ENCODE measurements at places on chromosomes 6 and 20. TPM values are rescaled to one million over a fixed set of nuclear protein-coding genes. Genes with fewer than 3 reads are reported as not detected.

NOP56 gene
- 153 TPM for total RNA-seq

DNA sequence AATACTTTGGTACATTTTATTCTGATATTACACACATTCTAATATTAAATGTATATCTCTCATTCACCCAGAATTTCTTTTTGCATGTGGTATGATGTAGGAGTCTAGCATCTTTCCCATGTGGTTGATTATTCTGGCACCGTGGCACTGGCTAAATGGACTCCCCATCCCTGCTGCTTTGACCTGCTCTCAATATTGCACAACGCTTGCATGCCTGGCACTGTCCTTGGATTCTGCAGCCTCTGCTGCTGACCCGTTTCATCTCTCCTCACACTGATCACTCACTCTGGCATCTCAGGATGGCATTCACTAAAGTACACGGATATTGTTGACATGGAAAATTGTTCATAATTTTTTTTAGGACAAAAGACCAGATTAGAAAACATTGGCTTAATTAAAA lies 11.5 kb upstream of the DACT2 start:
- H3K27me3 ChIP-seq = no peaks in the 10 kb centered on the region
- peaks cover 6% of the 10 kb centered on the region for H3K4me1 ChIP-seq
- no peak overlapping the region for H3K4me3 ChIP-seq
- H3K27ac ChIP-seq = no peak overlapping the region
- H3K36me3 ChIP-seq = no peaks in the 10 kb centered on the region

DNA sequence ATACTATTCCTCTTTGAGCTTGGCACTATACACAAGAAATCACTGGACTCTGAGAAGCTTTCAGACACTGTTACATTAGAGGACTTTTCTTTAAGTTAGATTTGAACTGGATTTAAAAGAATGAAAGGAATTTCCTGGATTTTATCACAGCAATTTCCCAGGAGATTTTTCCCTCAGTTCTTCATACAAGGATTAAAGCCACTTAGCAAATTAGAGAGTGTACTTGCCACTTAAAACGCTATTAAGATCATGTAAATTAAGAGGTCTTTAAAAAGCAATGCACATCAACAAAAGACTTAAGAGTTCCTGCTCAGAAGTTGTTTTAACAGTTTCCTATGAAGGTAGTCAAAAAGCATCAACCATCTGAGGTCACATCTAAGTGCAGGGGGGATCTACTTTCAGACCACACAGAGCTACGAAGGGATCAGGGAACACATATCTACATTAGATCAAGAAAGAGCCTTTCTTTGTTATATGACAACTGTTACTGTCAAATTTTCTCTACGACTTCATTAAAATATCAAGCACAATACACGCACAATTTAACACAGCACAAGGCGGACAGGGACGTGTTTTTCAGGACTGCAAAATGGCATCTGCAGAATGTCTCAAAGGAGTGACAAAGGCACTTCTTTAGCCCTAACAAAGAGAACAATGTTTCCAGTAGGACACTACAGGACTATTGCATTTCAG lies 65.8 kb downstream of the EPB41L2 start:
- peaks cover 2% of the 10 kb centered on the region for H3K4me1 ChIP-seq
- no peak for DNase-seq
- no peaks in the 10 kb centered on the region for H3K27me3 ChIP-seq
- no peak overlapping the region for H3K27ac ChIP-seq

GRCh38 chr6:132919045-132919860 lies 104.9 kb downstream of the RPS12 start:
- DNase-seq = no peak
- no peaks in the 10 kb centered on the region for H3K27me3 ChIP-seq
- no peaks in the 10 kb centered on the region for H3K36me3 ChIP-seq
- no peaks in the 10 kb centered on the region for H3K4me1 ChIP-seq
- no peak overlapping the region for H3K4me3 ChIP-seq

DNA sequence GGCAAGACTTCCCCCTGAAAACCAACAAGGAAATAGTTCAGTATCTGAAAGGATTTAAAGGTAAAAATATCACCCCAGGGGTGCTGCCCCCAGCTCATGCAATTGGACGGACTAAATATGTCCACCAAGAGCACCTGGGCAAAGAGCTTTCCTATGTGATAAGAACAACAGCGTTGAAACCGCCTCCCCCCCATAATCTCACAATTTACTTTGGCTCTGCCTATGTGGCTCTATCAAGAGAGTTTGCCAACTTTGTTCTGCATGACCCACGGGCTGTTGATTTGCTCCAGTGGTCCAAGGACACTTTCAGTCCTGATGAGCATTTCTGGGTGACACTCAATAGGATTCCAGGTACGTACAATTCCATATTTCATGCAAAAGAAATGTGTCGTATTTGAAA lies 35.8 kb downstream of the GCNT2 start:
- no peak for DNase-seq
- H3K4me3 ChIP-seq = no peak overlapping the region
- H3K27ac ChIP-seq = no peak overlapping the region
- no peaks in the 10 kb centered on the region for H3K27me3 ChIP-seq
- H3K4me1 ChIP-seq = peaks cover 70% of the 10 kb centered on the region

DNA sequence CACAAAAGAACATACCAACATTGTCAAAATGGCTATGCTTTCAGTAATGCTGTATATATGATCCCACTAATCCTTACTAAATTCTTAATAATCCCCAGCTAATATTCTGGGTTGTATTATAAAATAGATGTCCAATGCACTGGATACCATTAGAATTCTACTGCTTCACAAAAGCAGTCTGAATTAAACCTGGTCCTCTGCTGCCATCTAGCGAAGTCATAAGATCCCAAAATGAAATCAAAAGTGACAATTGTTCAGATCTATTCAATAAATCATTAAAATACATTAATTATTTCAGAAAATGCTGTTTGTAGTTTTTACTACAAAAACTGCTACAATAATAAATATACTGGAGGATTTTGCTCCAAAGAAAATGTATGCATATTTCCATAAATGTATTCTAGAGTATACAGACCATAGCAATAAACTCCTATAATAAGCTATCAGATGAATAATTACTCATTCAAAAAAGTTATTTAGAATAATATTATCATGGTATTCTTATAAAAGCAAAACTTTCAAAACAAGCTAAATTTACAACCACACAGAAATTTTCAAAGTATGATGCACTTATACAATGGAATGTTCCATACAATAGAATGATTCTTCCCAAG lies 92.6 kb downstream of the RNGTT start:
- no peaks in the 10 kb centered on the region for H3K4me1 ChIP-seq
- H3K27ac ChIP-seq = no peak overlapping the region
- H3K36me3 ChIP-seq = no peaks in the 10 kb centered on the region
- no peak overlapping the region for H3K4me3 ChIP-seq

GRCh38 chr6:34512738-34513115 lies 43.4 kb downstream of the SPDEF start:
- H3K27ac ChIP-seq = no peak overlapping the region
- H3K4me1 ChIP-seq = no peaks in the 10 kb centered on the region
- DNase-seq = no peak
- no peak overlapping the region for H3K4me3 ChIP-seq

WFDC5 gene
- total RNA-seq = 3.1 TPM

GRCh38 chr6:116248577-116248976 lies 5.3 kb downstream of the TSPYL4 start:
- DNase-seq = no peak
- no peak overlapping the region for H3K4me3 ChIP-seq
- no peaks in the 10 kb centered on the region for H3K27me3 ChIP-seq
- no peaks in the 10 kb centered on the region for H3K36me3 ChIP-seq

C2 gene
- total RNA-seq = 15.2 TPM

GRCh38 chr6:138817799-138818198 lies 21.9 kb downstream of the ECT2L start:
- no peaks in the 10 kb centered on the region for H3K36me3 ChIP-seq
- DNase-seq = no peak
- H3K27ac ChIP-seq = peak overlapping the region; percentile 90
- peaks cover 12% of the 10 kb centered on the region for H3K4me1 ChIP-seq

CD93 gene
- total RNA-seq = 6.9 TPM

SLCO4A1 gene
- 22.1 TPM for total RNA-seq

DNA sequence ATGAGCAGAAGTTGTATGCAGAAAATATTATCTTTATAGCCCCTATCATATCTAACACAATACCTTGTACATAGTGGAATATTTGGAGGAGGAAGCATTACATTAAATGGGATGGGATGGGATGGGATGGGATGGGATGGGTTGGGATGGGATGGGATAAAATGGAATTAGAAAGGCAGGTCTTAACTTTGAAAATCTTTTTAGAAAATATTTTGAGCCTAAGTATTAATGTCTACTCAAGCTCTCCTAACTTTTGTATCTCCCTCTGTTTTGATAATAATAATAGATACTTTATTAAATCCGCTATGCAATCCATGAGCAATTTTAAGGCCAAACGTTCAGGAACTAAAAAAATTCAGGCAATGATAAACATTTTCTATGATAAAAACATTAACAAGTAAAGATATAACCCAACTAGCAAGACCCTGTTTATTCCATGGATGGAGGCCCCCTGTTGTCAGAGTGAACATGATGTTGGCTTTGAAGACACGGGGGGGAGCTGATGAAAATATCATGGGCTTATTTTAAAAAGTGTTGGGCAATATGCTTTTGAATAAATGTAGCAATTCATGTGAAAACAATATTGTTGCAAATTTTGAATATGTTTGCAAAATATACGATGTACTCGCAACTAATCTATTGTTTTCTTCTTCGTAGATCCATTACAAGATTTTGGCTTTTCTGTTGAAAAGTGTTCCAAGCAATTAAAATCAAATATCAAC lies 35.9 kb downstream of the LY86 start:
- H3K27ac ChIP-seq = no peak overlapping the region
- H3K27me3 ChIP-seq = no peaks in the 10 kb centered on the region
- H3K4me1 ChIP-seq = no peaks in the 10 kb centered on the region
- H3K36me3 ChIP-seq = no peaks in the 10 kb centered on the region
- DNase-seq = no peak
- H3K4me3 ChIP-seq = no peak overlapping the region

GRCh38 chr20:59253779-59254319 lies 46.6 kb upstream of the EDN3 start:
- H3K36me3 ChIP-seq = no peaks in the 10 kb centered on the region
- no peaks in the 10 kb centered on the region for H3K4me1 ChIP-seq
- H3K27ac ChIP-seq = no peak overlapping the region
- H3K27me3 ChIP-seq = no peaks in the 10 kb centered on the region
- H3K4me3 ChIP-seq = no peak overlapping the region
- no peak for DNase-seq

GRCh38 chr6:90913266-90913960 lies 326.5 kb upstream of the MAP3K7 start:
- H3K4me1 ChIP-seq = peaks cover 3% of the 10 kb centered on the region
- no peak overlapping the region for H3K27ac ChIP-seq
- no peak for DNase-seq
- no peak overlapping the region for H3K4me3 ChIP-seq

NKX2-2 gene
- total RNA-seq = not detected

FAM8A1 gene
- total RNA-seq = 19.5 TPM

DNA sequence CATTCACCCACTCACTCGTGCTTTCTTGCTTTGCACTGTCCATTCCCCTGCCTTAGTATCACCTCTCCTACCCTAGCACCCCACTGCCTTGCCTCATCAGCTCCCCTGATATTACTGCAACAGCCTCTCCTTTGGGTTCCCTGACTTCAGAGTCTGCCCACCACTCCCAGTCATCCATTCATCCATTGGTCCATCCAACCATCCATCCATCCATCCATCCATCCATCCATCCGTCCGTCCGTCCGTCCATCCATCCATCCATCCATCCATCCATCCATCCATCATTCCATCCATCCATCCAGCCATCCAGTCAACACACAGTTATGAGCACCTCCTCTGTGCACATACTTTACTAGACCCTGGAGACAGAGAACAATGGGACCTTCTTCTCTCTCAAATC lies 22.9 kb upstream of the FAM83D start:
- H3K4me1 ChIP-seq = no peaks in the 10 kb centered on the region
- H3K27me3 ChIP-seq = no peaks in the 10 kb centered on the region
- H3K27ac ChIP-seq = no peak overlapping the region
- no peaks in the 10 kb centered on the region for H3K36me3 ChIP-seq

DNA sequence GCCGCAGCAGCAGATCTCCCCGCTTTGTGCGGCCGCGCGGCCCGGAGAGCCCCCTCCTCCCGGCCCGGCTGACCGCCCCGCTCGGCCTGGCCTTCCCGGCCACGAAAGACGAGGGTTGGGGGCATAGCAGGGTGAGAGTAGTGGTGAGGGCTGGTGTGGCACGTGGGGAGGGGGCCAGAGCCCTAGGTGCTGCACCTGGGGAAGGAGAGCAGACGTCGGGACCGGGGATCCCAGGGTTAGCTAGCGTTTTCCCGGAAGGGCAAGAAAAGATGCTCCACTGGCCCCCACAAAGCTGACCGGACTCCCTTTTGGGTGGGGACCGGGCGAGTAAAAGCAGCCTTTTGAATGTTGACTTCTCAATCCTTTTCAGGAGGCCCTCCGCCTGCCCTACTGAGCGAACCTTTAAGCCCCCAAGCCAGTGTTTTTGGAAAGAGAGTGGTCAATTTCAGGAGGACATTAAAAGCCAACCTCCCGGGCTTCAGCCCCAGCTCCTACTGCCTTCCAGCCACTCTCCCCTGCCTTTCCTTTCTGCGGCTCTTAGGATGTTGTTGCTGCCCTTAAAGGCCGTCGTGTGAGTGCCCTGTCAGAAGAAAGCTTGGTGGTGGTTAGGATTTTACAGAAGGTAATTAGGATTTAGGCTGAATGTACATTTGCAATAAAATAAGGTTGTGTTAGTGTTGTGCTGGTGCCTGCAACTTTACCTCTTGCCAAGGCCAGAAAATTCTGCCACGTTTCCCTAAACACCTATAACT lies 648 bp upstream of the BACH2 start:
- peak overlapping the region; percentile 93 for H3K27ac ChIP-seq
- peaks cover 33% of the 10 kb centered on the region for H3K27me3 ChIP-seq
- no peaks in the 10 kb centered on the region for H3K36me3 ChIP-seq
- no peak for DNase-seq

DAAM2 gene
- 55.9 TPM for total RNA-seq

TRERF1 gene
- total RNA-seq = 10.1 TPM

DNA sequence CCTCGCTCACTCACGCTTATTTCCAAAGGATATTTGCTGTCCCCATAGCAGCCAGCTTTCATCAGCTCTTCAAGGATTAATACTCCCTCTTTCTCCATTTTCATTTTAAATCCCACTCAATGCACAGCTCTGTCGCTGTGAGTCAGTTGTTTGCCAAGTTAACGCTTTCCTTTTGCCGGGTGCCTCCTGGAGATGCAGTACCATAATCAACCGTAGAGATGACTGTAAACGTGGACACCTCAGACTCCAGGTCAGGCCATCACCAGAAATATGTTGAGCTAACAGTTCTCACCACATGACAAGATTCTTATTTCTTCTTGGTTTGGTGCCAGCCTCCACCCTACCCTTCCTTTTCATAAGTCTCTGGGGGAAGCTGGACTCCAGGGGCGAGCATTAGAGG lies 66.6 kb upstream of the TAB2 start:
- H3K27me3 ChIP-seq = peaks cover 55% of the 10 kb centered on the region
- no peak for DNase-seq
- no peak overlapping the region for H3K4me3 ChIP-seq

GGT7 gene
- total RNA-seq = 8.2 TPM

EYA4 gene
- total RNA-seq = 0.23 TPM

GRCh38 chr6:165562421-165563090 lies 100.5 kb downstream of the PDE10A start:
- no peaks in the 10 kb centered on the region for H3K27me3 ChIP-seq
- H3K4me3 ChIP-seq = no peak overlapping the region
- H3K4me1 ChIP-seq = no peaks in the 10 kb centered on the region
- no peak for DNase-seq
- H3K27ac ChIP-seq = no peak overlapping the region

HTR1E gene
- not detected for total RNA-seq
